Esophagus muscularis mucosa (tissue), 4 donors: ENCODE measurements at places on chromosomes 13 and 19. TPM values are rescaled to one million over a fixed set of nuclear protein-coding genes. Genes with fewer than 3 reads are reported as not detected.

NCAN gene
- total RNA-seq, result not detected

NLRP7 gene
- not detected for total RNA-seq

ZNF793 gene
- 7.1 TPM for total RNA-seq

GRIK5 gene
- total RNA-seq, result 10.0 TPM

HOOK2 gene
- total RNA-seq, result 11.5 TPM

AP2A1 gene
- total RNA-seq, result 114 TPM

DNAAF3 gene
- total RNA-seq, result 0.83 TPM

CARS2 gene
- 32.9 TPM for total RNA-seq

SOHLH2 gene
- total RNA-seq, result not detected

ZNF8 gene
- 8.1 TPM for total RNA-seq
